ENCODE measurements at places on chromosomes 3 and 15. TPM values are rescaled to one million over a fixed set of nuclear protein-coding genes. Genes with fewer than 3 reads are reported as not detected.

DNA sequence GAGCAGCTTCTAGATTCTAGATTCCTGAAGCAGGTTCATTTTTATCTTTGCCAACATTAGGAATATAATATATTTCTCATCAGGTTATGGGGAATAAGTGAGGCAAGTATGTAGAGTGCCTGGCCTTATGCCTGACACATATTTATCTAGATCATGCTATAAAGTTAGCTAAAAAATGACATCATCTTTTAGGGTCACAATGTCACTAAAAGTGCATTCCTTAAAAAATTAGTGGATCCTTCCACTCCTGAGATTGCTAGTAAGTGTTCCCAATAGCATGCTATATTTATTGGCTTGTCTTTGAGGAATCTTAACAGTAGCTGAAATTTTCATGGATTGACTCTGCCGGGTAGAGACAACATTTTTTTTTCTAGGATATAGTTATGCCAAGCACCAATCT lies 305.9 kb upstream of the TMCO5A start:
- no peak for DNase-seq

The CCR4 gene
- total RNA-seq, result 0.06 TPM

The GOLGA8H gene
- total RNA-seq, result 0.49 TPM

- no peak for DNase-seq
These were observed 3.9 kb upstream of the SH3GL3 start for GRCh38 chr15:83443076-83443847.

DNA sequence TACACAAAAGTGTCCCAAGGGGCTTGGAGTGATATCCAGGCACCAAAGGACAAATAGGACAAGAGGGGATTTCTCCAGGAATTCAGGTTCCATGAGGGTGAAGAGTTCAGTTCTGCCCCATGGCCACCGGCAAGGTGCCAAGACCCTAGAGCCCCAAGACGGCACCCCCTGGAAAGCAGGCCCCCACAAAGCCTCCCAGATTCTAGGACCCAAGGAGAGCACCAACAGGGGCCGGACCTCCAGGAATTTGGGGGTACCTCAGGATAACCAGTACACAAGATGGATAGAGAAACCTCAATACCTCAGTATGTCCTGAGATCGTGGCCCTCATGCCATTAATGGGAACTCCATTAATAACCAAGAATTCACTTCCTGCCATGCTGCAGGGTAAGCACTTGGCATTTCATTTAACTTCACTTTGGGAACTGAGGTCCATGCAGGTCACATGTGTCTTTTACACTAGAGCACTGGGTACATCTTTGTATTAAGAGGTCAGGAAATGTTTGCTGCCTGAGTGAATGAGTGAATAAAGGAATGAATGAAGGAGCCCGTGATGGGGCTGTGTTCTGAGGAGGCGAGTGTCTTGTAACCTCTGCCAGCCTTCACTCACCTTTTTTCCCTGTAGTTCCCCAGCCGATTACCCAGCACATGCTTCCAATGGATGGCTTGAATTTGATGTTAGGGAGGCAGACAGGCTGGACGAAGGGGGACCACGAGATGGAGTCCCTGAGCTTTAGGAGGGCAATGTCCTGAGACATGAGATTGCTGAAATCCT lies 15.5 kb upstream of the PRSS50 start:
- DNase-seq, result no peak

GRCh38 chr15:36617529-36618196 lies 38.2 kb downstream of the CDIN1 start:
- DNase-seq, result no peak

- DNase-seq, result no peak
These were observed 5.4 kb downstream of the ISL2 start for GRCh38 chr15:76342058-76342381.

- peak; percentile 38 for DNase-seq
These were observed at the start of gene UBE2E1 for GRCh38 chr3:23805633-23806533. UBE2E1 (plus strand) TSS chr3:23805955; CDS start chr3:23807270, 1,315 bp downstream.

The GOLGB1 gene
- 53.1 TPM for total RNA-seq

The WDR76 gene
- 11.1 TPM for total RNA-seq

- DNase-seq, result no peak
These were observed 84.1 kb downstream of the CCNL1 start for GRCh38 chr3:157075693-157076420.
